CD4-positive, alpha-beta T cell treated with Interleukin-4 for 1 hour (primary cell): ENCODE measurements at places on chromosomes 1 and 21.

DNA sequence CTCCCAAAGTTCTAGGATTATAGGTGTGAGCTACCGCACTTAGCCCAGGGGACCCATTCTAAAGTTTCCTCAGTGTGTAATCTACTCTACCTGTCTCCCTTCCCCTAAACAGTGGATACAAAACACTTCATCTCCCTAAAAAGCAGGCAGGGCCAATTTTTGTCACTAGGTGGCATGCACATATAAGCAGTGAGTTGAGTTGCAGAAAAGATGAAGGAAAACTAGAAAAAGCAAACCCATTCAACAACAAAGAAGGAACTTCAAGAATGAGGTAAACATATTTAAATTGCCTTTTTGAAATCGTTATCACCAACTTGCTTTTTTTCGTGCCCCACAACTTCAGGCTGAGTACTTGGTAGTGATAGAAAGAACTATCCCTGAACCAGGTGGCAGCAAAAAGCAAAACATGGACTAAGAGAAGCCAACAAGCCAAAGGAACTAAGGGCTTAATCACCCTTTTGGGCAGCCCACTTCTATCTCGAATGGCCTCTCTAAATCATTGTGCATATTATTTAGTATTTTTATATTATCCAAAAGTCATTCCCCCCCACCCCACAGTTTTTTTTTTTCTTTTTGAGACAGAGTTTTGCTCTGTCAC, 19.7 kb upstream of the ALDH9A1 start:
- peak; percentile 46 for DNase-seq

GRCh38 chr1:234965111-234965510, 163.5 kb downstream of the TOMM20 start:
- no peak for DNase-seq

- no peak for DNase-seq
Observed at GRCh38 chr21:35178098-35178497, 129.0 kb upstream of the RUNX1 start.

GRCh38 chr1:1054971-1055370, 19.1 kb downstream of the RNF223 start:
- DNase-seq: no peak

DNA sequence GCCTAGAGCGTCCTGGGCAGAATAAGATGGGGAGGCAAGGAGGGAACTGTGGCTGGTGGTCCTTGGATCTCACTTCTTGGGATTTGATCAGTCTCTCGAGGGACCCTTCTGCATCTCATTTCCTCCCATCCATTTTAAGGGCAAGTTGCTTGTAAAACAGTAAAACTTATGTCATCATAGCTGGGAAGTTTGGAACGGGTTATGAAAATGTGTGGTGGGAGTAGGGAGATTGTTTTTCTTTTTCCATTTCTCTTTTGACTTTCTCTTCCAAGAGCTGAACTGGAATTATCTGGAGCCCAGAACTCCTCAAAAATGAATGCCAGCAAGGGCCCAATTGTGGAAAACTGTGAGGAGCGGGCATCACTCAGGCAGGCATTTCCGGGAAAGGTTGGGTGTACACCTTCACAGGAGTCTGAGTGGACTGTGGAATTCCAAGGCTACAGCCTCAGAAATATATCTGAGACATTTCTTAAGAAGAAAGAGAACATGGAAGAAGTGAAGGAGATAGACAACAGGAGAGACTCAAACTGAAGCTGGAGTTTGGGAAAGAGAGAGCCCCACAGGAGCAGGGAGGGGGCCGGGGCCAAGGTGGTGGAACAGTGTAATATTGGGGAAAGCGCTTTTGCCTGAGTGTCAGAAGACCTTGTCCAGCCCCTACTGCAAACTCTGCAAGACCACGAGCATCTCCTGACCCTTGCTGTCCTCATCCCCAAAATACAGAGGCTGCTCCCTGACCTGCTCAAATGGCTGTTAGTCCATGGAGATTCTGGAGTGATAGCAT, 185.1 kb downstream of the FOXD2 start:
- no peak for DNase-seq

GRCh38 chr1:27418326-27419185, 26.1 kb downstream of the GPR3 start:
- DNase-seq: no peak

DNA sequence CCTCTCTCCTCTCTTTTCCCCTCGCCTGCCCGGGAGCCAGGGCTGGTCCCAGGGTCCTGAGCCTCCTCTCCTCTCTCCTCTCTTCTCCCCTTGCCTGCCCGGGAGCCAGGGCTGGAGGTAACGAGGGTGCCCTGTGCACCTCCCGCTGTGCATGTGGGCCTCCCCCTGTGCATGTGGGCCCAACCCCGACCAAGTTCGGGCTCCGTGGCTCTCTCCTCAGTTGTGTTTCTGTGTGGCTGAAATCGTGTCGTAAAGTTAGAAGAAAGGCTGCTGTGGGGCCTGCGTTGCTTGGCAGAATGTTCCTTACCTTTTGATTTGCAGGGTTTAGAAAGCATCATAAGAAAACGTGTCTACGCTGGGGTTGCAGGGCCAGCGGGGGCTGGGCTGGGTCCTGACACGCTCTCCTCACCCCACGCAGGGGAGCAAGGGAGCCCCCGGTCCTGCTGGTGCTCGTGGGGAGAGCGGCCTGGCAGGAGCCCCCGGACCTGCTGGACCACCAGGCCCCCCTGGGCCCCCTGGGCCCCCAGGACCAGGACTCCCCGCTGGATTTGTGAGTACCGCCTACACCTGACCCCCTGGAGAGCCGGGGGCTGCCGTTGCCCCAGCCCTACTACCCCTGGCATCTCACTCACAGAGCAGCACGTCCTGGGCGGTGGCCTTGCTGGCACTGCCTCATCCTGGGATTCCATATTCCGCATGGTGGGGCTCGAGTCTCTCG, 55.6 kb downstream of the SLC19A1 start:
- DNase-seq: no peak

DNA sequence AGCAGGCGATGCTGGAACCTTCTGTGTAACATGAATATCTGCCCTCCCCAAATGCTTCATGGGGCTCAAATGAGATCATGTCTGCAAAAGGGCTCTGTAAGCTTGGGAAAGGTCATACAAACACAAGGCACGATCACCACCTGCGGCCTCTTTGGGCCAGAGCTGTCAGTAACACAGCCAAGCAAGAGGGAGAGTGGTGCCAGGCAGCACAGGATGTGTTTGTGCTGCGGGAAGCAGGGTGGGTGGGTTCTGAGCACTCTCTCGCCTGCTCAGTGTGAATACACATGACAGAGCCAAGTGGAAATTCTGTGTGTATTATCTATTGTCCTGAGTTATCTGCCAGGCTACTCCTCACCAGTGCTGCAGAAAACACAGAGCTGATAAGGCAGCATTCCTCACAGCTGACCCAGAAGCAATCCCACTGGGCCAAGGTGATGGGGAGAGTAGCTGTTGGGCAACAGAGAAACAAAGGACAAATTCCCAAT, 101.2 kb downstream of the LAMC2 start:
- DNase-seq: no peak

- no peak for DNase-seq
Observed at GRCh38 chr1:196660852-196661251, 9.0 kb downstream of the CFH start.

DNA sequence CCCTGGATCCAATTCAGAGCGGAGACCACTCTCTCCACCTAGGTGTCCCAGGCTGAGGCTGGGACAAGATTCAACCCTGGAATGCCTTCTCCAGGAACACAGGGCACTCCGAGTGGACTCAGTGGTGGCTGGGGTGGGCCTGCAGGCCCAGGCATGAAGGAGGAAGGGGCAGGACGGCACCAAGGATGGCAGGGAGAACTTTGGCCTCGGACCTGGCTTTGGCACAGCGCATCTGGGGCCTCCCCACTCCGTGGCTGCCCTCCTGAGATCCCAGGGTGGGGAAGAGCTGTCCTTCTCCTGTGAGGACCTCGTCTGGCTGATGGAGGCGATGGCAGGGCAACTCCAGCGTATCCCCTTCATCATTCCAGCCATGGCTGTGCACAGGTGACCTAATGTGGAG, 35.6 kb downstream of the DHCR24 start:
- no peak for DNase-seq

DNA sequence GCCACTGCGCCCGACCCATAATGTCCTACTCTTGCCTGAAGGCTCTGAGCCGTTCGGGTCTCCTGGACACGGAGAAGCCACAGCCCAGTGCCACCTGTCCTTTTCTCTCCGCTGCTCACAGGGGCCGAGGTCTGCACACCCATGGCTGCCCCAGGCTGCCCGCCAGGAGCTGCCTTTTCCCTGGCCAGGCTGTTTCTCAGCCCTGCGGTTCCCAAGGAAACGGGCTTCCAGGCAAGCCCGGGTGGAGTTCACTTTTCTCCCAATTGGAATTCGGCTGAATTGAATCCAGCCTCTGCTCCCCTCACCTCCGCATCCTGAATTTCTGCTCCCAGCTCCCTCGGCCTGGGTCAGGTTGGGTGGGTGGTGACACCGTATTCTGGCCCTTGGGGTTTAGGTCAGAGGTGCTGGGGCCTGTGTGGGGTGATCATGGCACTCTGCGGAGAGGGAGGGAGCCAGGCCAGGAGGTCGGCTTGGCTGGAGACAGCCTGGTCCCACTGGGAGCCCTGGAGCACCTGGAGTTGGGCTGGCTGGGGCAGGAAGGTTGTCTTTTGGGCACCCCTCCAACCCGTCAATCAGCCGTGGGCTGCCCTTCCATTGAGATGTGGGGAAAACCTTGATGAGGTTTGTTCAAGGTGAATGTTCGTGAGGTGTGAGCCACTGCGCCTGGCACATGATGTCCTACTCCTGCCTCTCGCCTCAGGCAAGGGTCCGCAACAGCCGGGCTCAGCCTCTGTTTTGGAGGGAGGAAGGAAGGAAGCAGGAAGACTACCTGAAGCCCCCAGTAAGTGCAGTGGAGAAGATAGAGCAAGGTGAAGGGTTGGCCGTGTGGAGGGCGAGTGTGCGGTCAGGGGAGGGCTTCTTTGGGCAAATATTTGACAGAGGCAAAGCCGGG, 25.1 kb downstream of the RRP1 start:
- no peak for DNase-seq

DNA sequence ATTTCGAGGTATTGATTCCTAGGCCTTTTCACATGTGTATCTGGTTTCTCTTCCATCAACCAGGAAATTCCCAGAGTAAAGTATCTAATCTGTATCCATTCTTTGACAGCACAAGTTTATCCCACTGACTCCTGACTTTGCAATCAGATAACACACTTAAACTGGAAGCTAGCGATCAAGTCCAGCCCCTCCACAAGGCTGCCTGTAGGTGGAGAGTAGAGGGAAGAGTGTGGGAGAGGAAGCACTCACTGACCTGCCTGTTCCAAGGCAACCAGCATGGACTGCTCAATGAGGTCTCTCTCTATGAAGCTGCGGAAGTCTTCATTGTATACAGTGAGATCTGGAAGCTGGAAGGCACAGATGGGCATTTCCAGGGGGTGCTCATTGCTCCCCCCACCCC, 30.4 kb upstream of the MTMR11 start:
- DNase-seq: no peak

- no peak for DNase-seq
Observed at GRCh38 chr1:1246577-1247340, at the start of gene C1QTNF12. Gene C1QTNF12 (minus strand): TSS chr1:1246722. CDS start chr1:1246690, 32 bp downstream.

GRCh38 chr1:116808200-116808847, 54.1 kb downstream of the CD2 start:
- no peak for DNase-seq

GRCh38 chr1:94315552-94316116, 78.2 kb upstream of the ARHGAP29 start:
- DNase-seq: no peak

- DNase-seq: no peak
Observed at GRCh38 chr1:202017749-202018467, 7.5 kb downstream of the ELF3 start.

- DNase-seq: peak; percentile 56
Observed at GRCh38 chr1:55021942-55022546, 17.3 kb upstream of the PCSK9 start.

- no peak for DNase-seq
Observed at GRCh38 chr1:232044728-232045127, 418.1 kb downstream of the DISC1 start.

DNA sequence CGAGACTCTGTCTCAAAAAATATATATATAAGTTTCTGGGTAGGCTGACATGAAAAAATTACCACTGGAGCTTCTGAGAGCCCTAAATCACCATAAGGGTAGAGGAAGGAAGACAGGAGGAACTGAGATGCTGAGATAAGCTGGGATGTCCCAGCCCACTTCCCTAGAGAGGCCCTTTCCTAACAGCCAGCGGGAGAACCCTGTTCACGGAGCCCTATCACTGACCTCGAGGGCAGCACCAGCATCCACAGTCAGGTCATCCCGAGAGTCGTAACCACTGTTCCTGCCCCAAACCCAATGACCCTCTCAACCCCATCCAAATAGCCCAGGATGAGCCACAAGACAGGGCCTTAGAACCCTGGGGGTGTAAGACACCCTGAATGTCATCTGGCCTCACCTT, 77.5 kb downstream of the CD34 start:
- DNase-seq: no peak

GRCh38 chr21:26169061-26169610, 1.4 kb downstream of the APP start:
- DNase-seq: peak; percentile 58

GRCh38 chr1:98086796-98087441, 166.1 kb upstream of the DPYD start:
- DNase-seq: no peak

GRCh38 chr1:219507437-219507836, 105.5 kb downstream of the ZC3H11B start:
- no peak for DNase-seq

- no peak for DNase-seq
Observed at GRCh38 chr1:37828410-37829074, 20.5 kb upstream of the YRDC start.

- DNase-seq: no peak
Observed at GRCh38 chr1:10457875-10458274, 8.0 kb downstream of the CORT start.

DNA sequence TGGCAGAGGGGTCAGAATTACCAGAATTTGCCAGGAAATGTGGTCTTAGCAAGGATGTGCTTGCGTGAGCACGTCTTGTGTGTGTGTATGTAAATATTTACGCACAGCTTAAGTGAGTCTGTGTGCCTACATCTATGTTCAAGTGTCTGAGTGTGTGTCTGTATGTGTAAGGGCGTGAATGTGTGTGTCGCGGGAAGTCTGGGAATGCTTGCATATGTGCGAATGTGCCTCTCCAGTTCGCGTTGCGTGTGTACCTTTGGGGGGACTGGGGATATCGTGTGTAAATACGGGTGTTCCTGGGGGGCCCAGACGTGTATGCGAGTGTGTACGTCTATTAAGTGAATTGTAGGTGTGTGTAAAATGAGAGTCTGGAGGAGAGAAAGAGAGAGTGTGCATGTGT, 68.6 kb upstream of the POU3F1 start:
- DNase-seq: no peak

GRCh38 chr21:45854690-45855247, 126.8 kb upstream of the COL6A1 start:
- no peak for DNase-seq

GRCh38 chr1:21027805-21028204, 148.9 kb downstream of the EIF4G3 start:
- no peak for DNase-seq

DNA sequence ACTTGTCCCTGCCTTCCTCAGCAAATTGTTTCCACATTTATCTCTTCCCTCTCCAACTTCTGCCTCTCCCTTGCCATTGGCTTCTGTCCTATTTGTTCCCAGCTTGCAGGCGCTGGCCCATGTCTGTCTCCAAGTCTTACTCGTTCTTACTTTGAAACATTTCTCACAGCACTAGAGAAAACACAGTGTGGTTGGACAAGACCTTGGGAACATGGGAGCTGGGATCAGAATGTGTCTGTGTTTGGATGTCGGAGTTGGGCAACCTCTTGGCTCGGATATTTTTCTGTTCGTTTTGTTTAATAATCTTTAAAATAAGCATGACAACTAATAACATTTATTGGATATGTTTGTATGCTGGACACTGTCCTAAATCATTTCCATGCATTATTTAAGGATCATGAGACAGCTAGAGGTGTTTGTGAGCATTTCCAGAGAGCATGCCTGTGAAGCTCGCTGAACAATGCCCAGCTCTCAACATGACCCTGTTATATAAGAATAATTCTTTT, 5.9 kb upstream of the BRWD1 start:
- DNase-seq: no peak
